HuH-7 (cell line): ENCODE measurements at places on chromosomes 11 and 22.

DNA sequence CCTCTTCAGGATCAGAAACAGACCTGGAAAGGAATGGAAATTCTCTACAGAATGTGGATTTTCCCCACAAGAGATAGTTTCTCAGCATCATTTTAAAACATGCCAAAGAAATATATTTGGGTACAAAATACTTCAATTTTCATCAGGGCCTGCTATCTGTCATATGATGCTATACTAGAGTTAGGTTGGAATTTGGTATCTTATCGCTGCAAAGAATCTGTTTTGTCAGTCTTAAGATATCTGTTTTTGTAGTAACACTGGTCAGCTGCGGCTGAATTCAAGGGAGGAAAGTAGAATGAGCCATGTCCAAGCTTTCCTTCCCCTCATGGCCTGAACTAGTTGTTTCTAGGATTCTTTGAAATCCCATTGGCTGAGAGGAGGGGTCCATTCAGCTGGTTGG is 806.4 kb downstream of the KCNA4 start:
- no peak for DNase-seq

DNA sequence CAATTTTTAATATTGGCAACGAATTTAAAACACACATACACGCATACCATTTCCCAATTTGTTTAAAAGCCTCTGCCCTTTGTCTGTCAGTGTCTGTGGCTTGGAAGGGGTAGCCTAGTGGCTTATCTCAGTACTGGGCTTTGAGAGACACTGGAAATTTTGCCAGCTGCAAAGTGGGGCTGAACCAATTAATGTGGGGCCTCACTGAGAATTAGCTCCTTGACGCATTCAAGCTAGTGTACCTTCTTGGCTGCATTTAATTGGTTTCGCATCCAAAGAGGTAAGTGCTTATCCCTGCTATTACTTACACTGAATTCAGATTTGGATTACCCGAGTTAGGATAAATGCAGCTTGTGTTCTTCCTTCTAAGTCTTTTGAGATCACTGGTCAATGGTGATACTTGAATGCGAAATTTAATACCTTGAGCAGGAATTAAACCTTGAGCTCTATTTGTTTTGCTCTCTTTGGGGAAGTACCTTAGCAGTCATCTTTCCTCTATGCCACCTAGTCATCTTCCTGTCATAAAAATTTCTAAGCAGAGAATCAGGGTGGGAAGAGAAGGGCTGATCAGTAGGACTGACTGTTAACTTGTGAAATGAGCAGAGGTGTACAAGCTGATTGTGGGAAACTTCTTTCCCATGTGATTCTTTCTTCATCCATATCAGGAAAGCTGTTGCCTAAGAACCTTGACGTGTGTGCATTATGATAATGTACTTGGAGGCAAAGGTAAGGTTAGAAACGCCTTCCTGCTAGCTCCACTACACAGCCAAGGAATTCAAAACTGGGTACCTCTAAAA is 187.7 kb upstream of the E2F8 start:
- no peak for DNase-seq

DNA sequence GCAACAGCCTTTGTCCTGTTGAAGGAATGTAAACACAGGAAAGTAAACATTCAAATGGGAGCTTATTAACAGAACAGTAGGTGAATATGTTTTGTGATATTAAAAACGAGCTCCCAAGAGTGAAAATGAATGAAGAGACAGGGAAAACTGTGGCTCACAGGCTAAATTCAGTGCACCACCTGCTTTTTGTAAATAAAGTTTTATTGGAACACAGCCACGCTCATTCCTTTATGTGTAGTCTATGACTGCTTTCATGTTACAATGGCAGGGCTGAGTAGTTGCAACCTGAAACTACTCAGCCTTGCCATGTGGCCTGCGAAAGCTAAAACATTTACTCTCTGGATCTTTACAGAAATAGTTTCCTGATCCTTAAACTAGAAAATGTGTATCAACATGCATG is 136.9 kb downstream of the MYO18B start:
- no peak for DNase-seq

- DNase-seq: no peak
These were observed 40.6 kb downstream of the MN1 start for GRCh38 chr22:27761000-27761399.

DNA sequence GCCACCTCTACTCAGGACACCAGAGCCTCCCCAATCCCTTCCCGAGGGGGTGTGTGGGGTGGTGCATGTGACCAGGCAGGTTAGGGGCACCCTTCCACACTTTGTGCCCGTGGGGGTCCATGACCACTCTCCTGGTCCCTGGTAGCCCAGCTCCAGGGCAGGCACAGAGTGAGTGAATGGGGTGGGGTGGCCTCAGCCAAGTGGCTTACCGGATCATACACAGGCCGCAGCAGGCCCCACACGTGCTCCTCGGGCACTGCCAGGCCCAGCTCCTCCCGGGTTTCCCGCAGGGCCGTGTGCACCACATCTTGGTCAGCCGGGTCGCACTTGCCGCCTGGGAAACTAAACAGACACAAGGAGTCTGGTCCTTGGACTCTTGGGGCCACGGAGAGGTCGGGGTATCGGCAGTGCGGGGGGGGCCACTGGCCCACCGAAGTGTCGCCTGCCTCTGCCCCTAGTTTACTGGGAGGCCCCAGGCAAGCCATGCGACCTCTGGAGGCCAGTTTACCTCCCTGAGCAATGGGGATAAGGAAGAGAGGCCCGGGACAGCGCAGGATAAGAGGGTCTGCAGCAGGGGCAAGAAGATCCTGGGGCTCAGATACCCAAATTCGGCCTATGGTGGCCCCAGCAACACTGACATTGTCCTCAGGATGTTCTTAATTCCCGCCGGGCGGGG is 889 bp downstream of the NUDT8 start:
- no peak for DNase-seq

GRCh38 chr11:36380296-36381014 is 84.4 kb downstream of the PRR5L start:
- no peak for DNase-seq

DNA sequence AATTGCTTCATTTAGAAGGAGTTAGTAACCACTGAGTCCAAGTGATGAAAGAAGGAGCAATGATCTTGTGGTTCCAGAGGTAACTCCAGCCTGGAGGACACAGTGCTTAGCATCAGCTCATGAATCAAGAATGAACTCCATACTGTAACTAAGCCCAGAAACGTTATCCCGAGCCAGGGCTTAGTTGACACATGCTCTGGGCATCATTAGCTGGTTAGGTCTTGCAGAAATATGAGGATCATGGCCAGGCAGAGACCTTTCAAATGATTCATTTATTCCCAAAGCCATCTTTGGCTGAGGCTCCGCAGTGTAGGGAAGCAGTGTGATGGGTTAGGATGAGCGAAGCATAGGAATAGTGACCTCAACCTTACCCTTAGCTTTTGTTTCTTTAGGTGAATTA is 277.4 kb downstream of the FAM76B start:
- no peak for DNase-seq

- no peak for DNase-seq
These were observed 106.0 kb upstream of the CD44 start for GRCh38 chr11:35033011-35033410.

DNA sequence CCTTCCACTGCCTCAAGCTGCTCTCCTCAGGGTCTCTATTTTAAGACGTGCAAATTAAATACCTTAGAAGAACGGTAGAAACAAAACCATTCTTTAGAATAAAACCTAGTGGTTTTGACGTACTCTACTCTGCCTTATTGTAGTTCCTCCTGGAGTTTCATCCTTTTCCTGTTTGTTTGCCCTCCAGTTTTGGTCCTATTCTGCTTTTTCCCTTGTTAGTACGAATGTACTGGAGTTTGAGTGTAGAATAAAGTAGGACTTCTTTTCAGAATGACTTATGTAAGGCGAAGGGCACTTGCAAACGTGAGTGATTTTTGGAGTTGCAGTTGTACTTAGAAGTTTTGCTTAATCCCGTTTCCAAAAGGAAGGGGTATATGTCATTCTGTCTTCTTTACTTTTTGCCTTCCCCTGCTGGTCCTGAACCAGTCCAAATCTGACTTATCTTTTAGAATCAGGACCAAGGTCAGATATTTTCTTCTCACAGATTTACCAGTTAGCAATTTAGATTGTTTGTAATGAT is 1.4 kb downstream of the SIK2 start:
- DNase-seq: no peak

GRCh38 chr22:24099071-24099470 is 82.2 kb upstream of the SUSD2 start:
- no peak for DNase-seq

GRCh38 chr22:27667121-27667843 is 134.3 kb downstream of the MN1 start:
- DNase-seq: no peak

DNA sequence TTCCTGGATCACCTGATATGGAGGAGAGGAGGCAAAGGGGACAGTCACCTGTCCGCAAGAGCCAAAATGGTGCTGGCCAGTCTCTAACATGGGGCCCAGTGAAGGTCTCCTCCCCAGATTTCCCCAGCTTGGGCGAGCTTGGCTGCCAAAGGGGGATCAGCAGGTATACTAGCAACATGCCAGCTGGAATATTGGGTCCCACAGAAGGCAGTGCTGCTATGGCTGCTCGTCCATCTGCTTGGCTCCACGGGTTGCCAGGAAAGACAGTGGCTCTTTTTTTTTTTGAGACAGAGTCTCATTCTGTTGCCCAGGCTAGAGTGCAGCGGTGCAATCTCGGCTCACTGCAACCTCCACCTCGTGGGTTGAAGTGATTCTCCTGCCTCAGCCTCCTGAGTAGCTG is 12.7 kb upstream of the KAT5 start:
- no peak for DNase-seq

- no peak for DNase-seq
These were observed 442.7 kb downstream of the MIAT start for GRCh38 chr22:27099946-27100722.

DNA sequence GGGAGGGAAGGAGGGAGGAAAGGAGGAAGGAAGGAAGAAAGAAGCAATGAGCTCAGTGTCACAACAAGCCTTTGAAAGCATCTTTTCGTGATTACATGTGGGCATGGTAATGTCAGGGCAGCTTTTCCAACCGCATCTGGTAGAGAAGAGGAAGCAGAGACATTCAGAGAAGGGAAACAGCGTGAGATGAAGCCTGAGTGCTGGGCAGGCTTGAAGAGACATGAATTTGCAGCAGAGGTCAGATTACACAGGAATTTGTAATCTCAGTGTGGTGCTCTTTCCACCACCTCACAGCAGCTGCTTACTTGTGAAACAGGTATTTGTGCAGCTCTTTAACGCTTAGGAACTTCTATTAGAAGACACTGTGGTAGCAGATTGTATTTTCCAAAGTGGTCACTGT is 289.5 kb upstream of the C11orf87 start:
- no peak for DNase-seq

DNA sequence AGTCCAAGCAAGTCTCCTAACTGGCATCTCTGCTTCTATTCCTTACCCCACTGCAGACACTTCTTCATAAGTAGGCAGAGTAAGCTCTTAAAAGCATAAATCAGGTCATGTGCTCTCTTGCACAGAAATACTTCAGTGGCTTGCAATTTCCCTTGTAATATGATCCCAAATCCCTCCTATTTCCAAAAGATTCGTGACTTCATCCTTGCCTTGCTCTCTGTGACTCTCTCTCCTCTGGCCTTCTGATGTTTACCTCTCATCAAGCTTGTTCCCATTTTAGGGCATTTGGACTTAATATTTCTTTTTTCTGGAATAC is 37.4 kb upstream of the NCR3LG1 start:
- no peak for DNase-seq

GRCh38 chr11:115993590-115993989 is 489.4 kb upstream of the CADM1 start:
- DNase-seq: no peak

GRCh38 chr11:126723665-126724045 is 276.9 kb downstream of the KIRREL3 start:
- DNase-seq: no peak

- DNase-seq: no peak
These were observed 27.5 kb downstream of the CADM1 start for GRCh38 chr11:115476463-115477286.

DNA sequence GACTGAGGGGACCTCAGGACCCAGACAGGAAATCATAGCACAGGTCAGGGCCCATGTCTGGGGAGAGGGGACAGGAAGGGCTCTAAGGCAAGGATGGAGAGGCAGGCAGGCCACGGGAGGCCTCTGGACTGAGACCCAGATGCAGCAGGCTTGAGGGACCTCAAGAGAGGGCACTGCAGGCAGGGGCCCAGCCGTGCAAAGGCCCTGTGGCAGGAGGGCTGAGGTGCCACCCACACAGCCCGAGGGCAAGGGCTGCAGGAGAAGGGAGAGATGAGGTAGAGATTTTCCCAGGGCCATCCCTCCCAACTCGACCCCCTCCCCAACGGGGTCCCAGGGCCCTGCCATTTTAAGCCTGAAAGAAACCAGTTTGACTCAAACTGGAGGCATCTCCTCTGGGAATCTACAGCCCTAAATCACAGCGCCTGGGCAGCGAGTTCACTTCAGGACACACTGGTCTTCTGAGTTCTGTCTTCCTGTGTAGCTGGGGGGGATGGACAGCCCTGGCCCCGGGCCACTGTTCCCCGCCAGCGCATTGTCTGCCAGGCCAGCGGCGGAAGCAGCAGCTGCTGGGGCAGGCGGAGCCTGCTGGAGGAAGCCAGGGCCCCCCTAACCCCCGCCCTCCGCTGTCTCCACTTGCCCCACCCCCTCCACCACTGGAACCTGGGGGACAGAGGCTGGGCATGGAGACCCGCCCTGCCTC is 20.3 kb upstream of the WNT7B start:
- DNase-seq: no peak

- no peak for DNase-seq
These were observed 121.1 kb downstream of the PAX6 start for GRCh38 chr11:31690041-31690440.

DNA sequence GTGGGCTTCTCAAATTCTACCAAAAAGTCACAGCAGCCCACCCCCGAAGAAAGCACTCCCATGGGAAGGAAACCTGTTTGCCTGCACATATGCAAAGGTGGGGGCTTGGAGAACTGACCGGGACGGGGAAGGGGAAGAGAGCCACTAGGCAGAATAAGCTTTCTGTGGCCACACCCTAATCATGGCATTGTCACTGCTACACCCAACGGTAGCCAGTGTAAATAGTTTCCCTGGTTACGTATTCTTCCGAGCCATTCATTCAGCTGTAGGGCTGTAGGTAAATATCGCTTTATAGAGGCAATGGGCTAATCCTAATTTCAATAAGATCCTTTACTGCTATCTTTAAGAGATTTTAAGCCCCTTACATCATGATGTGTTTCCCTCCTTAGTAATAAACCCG is 61.7 kb downstream of the PRDM11 start:
- DNase-seq: no peak

- no peak for DNase-seq
These were observed 6.4 kb downstream of the SLC16A8 start for GRCh38 chr22:38077595-38077994.
